ENCODE measurements at places on chromosomes 1 and 21.

- DNase-seq: no peak
Measured at GRCh38 chr21:31052489-31053142, 14.3 kb upstream of the KRTAP19-8 start.

GRCh38 chr1:204706838-204707509, 21.4 kb upstream of the LRRN2 start:
- no peak for DNase-seq

DNA sequence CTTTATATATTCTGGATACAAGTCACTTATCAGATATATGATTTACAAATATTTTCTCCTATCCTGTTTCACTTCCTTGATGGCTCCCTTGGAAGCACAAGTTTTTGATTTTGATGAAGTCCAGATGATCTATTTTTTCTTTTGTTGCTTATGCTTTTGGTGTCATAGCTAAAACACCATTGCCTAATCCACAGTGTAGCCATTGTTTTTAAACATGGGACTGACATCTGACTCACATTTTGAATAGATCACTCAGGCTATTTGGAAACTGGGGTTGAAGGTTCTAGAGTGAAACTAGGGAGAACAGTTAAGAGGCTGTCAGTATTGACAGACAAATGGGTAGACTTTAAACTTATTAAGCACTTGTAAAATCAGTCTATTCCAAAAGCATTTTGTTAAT, 16.6 kb downstream of the AK4 start:
- no peak for DNase-seq

- no peak for DNase-seq
Measured at GRCh38 chr1:204997591-204998355, 45.2 kb upstream of the CNTN2 start.

DNA sequence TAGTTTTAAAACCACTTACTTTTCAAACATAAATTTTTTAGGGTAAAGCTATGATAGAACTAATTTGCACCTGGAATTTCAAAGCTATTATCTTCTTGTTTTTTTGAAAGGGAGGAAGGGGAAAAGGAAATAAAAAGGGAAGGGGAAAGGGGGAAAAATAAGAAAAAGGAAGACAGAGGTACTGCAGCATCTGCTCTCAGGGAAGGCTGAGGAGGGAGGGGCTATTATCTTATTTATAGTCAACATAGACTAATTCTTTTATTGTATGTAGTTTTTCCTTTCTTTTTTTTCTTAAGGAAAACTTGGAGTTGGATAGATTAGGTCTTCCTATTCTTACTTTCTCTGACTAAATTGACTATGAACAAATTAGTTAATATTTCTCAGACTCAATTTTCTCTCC, 41.5 kb upstream of the ZYG11A start:
- no peak for DNase-seq

DNA sequence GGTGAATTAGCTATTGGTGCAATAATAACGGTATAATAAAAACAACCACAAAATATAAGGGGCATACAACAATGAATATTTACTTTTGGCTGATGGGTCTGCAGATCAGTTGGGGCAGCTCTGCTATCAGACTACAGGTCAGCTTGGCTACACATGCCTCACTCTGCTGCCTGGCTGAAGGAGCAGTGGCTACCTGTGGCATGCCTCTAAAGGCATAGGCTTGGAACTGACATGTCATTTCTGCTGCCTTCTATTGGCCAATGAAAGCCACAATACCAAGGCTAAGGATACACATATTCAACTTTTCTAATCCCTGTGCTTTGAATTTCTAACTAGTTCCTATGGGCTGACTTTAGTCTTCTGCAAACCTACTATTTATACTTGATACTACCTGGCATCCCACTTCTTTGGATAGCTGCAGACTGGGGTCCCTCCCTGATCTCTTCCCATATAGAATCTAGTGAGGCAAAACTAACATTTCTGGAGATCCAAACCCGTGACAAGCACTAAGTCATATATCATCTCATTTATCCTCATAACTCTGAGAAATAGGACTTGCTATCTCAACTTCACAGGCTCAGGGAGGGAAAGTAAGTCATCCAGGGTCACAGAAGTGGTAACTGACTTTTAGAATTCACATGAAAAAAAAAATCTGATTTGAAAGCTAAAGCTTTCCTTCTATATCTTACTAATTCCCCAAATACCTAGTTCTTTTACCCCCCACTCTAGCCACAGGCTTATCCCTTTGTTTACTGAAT, 19.2 kb upstream of the SYDE2 start:
- no peak for DNase-seq

DNA sequence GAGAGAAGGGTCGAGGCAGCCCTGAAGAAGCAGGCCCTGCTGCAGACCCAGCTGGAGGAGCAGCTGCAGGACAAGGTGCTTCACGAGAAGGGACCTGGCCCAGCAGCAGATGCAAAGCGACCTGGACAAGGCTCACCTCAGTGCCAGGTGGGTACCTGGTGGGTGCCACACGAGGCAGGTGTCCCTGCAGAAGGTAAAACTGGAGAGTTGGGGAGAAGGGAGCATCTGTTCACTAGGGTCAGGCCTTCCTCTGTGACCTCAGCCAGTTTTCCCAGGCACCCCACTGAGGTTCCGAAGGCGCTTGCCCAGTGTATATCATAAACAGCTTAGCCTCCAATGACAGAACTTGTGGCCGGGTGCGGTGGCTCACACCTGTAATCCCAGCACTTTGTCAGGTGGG, 5.5 kb upstream of the NBPF3 start:
- DNase-seq: no peak

DNA sequence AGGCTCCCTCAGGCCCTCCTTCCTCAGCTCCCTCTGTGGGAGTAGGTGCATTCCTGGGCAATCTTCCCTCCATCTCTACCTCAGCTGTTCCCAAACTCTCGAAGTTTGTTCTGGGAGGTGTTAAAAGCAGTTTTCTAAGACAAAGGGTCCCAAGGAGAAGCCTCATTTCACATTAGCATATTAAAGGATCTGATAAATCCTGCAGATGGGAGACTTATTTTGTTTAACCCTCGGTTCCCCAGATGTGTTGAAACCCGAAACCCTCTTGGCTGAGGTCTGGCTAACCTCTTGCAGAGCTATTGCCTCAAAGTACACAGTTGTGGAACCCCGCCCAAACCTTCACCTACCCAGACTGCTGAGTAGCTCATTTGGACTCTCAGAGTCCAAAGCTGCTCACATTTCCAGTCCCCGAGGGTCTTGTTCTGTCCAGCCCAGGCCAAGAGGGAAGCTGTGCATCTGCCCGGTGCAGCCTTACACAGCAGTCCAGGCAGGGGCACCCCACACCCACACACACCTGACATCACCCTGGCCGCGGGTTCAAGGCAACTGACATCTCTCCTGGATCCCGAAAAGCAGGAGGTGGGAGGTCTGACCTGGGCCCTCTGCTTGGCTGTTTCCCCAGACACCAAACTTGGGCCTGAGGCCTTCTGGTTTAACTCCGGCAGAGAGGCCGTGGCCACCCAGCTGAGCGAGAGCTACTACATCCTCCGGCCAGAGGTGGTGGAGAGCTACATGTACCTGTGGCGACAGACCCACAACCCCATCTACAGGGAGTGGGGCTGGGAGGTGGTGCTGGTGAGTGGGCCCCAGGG, 19.5 kb upstream of the SELENON start:
- DNase-seq: no peak

GRCh38 chr1:51922040-51922439, 43.5 kb upstream of the NRDC start:
- DNase-seq: no peak

- DNase-seq: no peak
Measured at GRCh38 chr1:207871117-207871649, 39.7 kb downstream of the CD34 start.

GRCh38 chr1:95371666-95372282, 137.8 kb downstream of the RWDD3 start:
- no peak for DNase-seq

- DNase-seq: no peak
Measured at GRCh38 chr1:18062185-18062584, 45.4 kb upstream of the IGSF21 start.

- DNase-seq: no peak
Measured at GRCh38 chr1:205576805-205577761, 54.7 kb downstream of the ELK4 start.

DNA sequence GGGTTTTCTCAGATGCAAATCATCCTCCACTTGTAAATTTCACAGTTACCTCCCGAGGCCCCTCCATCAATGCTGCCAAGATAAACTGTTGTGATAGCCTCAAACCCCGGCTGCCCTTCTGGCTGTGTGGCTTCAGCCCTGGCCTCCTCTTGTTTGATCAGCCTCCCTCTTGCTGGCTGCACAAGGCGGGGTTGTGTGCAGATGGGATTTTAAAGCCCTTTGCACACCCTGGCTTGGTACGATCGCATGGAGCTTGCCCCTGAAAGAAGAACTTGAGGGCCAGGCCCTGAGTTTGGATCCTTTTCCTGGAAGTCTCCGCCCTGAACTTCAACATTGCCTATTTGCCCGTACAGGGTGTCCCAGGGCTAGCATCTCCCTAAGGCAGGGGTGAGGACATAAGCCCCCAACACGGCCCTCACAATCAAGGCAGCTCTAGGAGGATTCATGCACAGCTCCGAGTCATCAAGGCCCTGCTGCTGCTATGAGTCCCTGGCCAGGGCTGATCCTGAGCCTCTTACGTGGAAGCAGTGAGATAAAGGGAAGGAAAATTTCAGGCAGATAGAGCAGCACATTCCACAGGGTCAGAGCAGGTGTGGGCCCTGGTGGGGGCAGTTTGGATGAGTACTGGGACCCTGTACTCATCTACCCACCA, 181.2 kb upstream of the VAMP3 start:
- no peak for DNase-seq

- no peak for DNase-seq
Measured at GRCh38 chr1:119896303-119896702, at the start of gene ADAM30. Gene ADAM30, minus strand, starts transcription at chr1:119896515. Its CDS starts 179 bp downstream, at chr1:119896336.

- DNase-seq: no peak
Measured at GRCh38 chr1:8116894-8117264, 90.8 kb upstream of the ERRFI1 start.

DNA sequence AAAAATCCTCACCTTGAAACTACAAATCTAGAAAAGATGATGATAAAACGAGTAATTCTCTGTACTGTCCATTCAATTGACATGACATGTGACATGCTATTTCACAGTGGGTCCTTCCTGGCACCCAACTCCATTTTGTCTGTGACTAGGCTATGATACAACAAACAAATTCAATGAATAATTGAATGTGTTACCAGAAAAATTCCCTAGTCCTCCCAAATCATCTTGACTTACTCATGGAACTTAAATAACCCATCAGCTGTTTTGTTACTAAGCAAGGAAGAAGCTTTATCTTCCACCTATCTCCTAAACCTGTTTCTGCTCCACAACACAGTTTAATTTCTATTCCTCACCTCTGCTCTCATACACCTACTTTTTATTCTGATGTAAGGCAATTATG, 30.4 kb downstream of the B3GALNT2 start:
- no peak for DNase-seq

GRCh38 chr21:19468991-19469715, 1065.6 kb upstream of the TMPRSS15 start:
- no peak for DNase-seq

DNA sequence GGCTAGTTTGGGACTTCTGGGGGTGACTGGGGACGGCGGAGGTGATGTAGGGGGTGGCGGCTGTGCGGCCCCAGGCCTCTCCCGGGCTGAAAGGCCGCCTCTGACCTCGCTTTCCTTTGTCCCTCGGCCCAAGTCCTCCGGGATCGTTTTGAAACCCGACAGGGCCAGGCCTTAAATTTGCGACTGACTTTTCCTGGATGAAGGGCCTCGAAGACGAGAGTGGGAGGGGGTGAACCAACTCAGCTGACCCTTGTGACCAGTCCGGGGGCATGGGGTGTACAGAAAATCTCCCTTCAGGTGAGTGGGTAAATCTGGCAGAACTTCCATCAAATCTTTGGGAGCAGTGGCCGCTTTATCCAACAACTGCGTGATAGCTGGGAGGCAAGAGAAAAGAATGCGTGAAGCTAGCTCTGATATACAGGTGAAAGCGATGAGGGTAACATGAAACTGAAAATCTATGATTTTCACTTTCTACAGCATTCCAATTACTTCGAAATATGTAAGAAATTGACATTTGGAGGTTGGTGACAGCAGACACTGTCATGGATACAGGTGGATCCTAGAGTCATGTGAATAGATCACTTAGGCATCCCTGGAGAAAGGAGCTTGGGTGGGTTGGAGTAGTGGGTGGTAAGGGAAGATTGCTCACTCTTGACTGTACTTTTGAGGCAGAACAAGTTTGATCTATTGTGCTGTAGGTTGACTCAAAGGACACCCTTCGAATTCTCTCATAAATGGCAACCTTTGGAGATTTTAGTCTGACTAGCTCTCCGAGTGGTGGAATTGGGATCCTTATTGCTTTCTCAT, 885 bp downstream of the AHCYL1 start:
- DNase-seq: no peak

- DNase-seq: no peak
Measured at GRCh38 chr1:18479454-18479853, 1.3 kb upstream of the KLHDC7A start.

DNA sequence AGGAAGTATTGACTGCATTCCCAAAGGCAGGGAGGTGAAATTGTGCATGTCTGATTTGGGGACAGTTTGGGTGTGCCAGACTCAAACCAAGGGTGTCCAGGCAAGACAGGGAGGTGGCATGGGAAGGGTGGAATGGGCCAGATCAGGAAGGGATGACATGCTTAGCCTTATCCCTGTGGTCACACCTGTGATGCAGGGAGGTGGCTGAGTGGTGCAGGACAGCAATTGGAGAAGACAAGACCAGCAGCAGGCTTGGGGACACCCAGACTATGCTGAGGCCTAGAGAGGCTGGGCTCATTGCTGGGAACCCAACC, 4.0 kb downstream of the FOXO6 start:
- no peak for DNase-seq

- no peak for DNase-seq
Measured at GRCh38 chr21:41536076-41536826, 28.3 kb upstream of the TMPRSS2 start.

GRCh38 chr21:43619856-43620255, 39.4 kb downstream of the HSF2BP start:
- no peak for DNase-seq

DNA sequence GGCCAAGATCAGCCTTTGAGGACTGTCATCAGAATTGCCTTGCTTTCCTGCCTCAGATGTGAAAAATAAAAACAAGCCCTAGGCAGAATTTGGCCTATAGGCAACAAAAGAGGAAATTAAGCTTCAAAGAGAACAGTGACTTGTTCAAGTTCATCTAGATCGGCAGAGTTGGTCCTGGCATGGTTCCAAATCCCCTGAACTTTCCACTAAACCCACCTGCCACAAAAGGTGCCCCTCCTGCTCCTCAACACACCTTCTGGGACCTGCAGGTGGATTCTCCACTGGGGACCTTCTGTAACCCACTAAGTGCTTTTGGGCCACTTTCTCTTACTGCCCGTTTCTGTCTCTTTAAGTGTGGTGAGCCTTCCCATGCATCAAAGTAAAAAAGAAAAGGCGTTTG, 42.5 kb upstream of the LRRN2 start:
- no peak for DNase-seq
